ENCODE measurements at places on chromosomes 1 and 21.

DNA sequence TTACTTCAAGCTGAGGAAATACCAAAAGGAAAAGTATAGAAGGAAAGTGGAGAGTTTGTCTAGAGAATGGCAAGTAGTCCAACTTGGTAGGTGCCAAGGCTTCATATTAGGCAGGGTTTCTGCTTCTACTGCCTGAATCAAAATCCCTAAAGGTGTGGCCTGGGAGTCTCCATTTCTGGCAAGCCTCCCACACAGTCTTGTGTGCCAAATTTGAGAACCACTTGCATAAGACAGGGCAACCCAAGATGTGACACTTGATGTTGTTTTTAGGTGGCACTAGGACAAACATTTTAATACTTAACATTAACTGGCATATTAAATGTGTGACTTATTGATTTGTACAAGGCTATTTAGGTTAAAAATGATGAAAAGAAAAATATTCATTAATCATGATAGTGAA lies 60.1 kb downstream of the ATG4C start:
- no peak for DNase-seq

- DNase-seq = no peak
Measured at GRCh38 chr1:58895082-58895481, 111.2 kb upstream of the JUN start.

- DNase-seq = no peak
Measured at GRCh38 chr1:38727684-38728584, 131.6 kb downstream of the RRAGC start.

DNA sequence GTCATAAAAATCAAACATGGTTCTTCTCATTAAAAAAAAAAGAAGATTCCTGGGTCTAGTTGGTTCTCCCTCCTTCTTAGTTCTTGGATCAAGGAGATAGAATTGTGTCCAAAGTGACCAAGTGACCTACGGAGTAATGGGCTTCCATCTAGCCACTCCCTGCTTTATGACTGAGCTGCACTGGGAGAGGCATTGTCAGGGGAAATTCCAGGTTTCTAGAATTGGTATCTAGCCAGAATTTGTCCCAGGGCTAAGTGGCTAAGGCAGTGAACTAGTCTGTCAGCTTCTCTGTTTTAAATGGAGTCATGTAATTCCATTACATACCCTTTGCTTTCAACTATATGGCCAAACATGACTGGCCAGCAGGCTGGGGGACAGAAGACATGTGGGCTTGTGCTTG lies 40.1 kb upstream of the ERG start:
- no peak for DNase-seq

DNA sequence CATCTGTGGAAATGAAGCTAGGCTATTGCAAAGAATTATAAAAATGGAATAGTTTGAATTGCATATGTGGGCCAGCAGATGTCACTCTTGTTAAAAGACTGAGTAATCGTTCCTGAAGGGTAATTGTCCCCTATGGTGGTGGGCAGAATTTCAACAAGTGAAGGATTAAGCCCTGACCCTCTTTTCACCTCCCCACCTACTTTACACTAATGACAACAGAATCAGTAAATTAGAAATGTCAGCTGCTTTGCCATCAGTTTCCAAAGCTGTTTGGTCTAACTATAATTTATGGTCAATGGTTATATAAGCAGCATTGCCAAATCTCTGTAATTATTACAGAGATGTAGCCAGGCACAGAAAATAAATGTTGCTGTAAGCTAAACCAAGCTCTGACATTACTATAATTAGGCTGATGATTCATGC lies 898.6 kb downstream of the AMY1C start:
- DNase-seq = no peak

GRCh38 chr21:38771536-38771935 lies 34.2 kb upstream of the ETS2 start:
- no peak for DNase-seq

DNA sequence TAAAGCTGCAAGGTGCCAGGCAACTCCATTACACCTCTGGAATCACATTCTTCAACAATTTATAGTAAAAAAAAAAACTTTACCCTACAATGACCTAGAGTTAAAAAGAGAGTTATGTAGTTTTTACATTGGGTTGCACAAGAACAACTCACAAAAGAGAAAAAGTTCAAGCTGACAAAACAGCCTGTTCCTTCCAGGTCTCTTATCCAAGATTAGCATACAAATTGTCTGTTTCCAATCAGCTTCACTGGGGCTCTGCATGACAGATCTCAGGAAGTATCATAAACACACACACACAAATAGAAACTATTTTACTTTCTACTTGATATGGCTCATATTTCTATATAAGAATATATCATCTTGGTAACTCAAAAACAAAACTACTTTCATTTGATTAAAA lies 154.6 kb downstream of the PCNX2 start:
- DNase-seq = no peak

DNA sequence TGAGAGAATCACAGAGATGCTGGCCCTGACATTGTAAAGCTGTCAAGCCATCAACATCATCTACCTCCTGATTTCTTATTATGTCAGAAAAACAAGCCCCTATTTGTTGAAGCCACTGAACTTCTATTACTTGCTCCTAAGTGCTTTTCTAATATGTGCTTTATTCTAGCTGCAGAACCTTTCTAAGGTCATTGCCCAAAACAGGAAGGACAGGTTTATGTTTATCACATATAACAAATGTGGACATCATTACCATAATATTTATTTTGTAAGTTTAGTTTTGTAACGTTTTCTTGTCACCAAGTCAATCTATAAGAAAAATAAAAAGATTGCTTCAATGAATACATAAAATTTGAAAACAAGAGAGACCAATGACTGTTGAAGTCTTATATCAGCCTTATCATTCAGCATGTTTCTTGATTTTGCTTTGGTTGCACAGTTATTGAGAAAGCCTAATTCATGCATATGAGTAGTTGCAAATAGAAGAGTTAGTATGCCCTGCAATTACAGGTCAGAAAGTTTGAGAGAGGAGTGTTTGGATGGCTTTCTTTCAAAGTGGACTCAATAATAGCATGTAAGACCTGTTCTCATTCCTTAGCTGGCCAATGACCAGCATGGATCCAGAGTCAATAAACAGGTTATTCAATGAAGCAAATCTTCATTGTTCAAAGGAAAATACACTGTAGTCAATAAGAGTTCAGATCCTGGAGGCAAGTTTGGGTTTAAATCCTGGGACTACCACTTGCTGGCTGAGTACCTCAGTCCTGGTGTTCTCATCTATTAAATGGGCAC lies 84.1 kb downstream of the MAB21L3 start:
- no peak for DNase-seq

DNA sequence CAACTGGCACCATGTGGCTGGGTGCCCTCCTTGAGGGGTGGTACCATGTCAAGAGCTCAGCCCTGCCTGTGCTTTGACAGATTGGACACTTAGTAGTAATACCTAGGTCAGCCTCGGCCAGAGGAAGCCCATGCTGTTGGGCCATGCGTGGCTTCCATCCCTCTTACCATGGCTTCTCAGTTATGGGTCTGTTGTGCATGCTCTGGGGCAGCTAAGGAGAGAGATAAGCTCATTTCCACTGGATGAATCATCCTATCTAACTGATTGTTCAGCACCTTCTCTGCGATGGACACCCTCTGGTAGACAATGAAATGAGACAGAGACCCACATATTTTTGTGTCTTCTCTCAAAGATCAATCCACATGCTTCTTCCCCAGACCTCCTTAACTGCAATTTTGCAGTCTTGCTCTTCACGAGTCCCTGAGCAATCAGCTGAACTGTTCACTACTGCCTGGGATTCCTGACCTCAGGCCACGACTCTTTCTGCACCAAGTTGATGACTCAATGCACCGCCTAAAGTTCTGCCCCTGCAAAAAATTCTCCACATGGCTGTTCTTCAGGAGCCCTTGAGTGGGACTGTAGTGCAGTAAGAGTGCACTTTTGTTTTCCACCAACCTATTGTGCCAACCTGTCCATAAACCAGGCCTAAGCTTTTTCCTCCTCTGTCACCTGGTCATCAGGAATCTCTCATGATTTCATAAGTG lies 6.9 kb upstream of the TRIM62 start:
- DNase-seq = no peak

- no peak for DNase-seq
Measured at GRCh38 chr1:205344066-205344928, 12.4 kb downstream of the KLHDC8A start.

GRCh38 chr1:88063605-88064004 lies 620.5 kb upstream of the PKN2 start:
- no peak for DNase-seq

- peak; percentile 44 for DNase-seq
Measured at GRCh38 chr1:172638885-172639831, 19.7 kb upstream of the FASLG start.

DNA sequence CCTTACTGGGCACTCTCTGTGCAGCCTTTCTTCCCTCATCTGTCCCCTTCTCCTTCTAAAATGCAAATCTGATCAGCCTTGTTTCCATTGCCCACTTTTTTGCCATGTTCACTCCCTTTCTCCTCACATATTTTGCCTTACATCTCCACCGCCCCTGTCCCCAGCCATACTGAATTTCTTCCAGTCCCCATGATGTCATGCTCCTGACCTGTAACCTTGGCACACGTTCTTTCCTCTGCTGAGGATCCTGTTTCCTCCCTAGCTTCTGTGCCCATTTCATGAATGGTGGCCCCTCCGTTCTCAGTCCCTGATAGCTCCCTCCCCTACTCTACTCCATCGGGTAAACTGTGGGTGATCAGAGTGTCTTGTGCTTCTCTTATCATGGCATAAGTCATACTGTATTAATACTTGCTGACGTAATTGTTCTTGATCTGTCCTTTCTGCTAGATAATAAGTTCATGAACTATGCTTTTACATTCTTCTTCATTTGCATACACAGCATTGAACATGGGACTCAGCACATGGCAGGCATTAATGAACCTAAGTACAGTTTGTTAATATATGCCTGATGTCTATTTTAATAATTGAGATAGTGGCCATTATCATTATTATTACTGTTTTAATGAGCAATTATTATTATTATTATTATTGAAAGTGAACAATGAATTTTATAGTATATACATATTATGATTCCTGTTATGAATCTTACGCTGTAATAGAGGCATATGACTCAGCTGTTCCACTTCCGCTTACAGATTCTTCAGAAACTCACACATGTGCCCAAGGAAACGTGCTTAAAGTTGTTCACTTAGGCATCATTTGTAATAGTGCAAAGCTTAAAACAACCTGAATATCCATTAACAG lies 28.5 kb downstream of the MAP3K21 start:
- DNase-seq = no peak

- DNase-seq = no peak
Measured at GRCh38 chr1:180165096-180165495, 10.4 kb downstream of the QSOX1 start.

DNA sequence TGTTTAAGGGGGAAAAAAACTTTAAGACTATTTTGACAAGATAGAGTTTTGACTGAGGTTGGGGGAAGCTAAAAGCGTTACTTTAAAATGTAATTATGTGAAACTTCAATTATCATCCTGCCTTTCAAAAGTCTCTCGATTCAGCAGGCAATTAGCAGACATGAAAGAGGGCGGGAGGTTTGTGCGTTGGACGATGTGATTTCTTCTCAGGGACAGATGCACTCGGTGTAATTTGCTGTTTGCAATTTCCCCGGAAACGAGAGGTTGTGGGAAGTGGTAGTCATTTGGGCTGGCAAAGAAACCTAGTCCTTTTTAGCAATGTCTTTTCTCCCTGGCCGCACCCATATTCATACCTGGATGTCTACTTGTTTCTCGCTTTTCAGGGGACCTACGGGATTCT lies 27.1 kb downstream of the KAZN start:
- DNase-seq = no peak

GRCh38 chr1:14969006-14969405 lies 184.5 kb upstream of the TMEM51 start:
- no peak for DNase-seq

DNA sequence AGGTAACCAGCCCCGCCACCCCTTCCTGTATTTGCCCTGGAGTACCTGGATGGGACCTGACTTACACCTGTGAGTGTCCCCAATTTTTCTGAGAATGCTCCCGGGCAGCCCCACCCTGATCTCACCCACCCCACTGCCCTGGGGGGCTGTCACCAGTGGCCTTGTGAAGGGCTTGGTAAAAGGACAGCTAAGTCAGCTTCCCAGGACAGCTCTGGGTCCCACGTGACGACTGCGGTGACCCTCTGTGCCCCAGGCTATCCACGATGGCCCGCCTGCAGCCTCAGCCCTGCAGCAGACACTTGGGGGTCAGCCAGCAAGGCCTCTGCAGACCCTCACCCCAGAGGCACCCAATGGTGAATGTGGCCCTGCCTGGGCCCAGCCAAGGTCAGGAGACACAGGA lies 5.6 kb downstream of the SRM start:
- DNase-seq = no peak

DNA sequence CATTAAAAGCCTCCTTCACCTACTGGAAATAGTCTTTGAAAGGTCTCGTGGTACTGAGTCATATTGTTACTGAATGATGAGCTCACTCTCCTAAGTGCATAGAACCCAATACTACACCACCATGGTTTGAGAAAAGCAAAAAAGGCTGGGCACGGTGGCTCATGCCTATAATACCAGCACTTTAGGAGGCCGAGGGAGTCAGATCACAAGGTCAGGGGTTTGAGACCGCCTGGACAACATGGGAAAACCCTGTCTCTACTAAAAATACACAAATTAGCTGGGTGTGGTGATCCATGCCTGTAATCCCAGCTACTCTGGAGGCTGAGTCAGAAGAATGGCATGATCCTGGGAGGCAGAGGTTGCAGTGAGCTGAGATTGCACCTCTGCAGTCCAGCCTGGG lies 3.3 kb upstream of the HNRNPCL1 start:
- DNase-seq = no peak

- DNase-seq = no peak
Measured at GRCh38 chr1:39250460-39251240, 46.2 kb downstream of the MACF1 start.

- DNase-seq = no peak
Measured at GRCh38 chr1:59499273-59499942, 202.5 kb downstream of the FGGY start.

GRCh38 chr1:67791686-67792085 lies 41.6 kb downstream of the GNG12 start:
- no peak for DNase-seq

- no peak for DNase-seq
Measured at GRCh38 chr1:64575881-64576676, 106.2 kb downstream of the CACHD1 start.

GRCh38 chr1:4118746-4119515 lies 218.9 kb upstream of the C1orf174 start:
- DNase-seq = no peak

Measured in stimulated activated CD8-positive, alpha-beta memory T cell treated with anti-CD3 and anti-CD28 coated beads, Interleukin-7, amount 100 ng/mL, for 24 hours (primary cell).